ENCODE measurements at places on chromosomes 5 and 9. TPM values are rescaled to one million over a fixed set of nuclear protein-coding genes. Genes with fewer than 3 reads are reported as not detected.

Gene ENC1
- total RNA-seq: 20.7 TPM

Gene CBY3
- not detected for total RNA-seq

Gene SLC6A3
- total RNA-seq: not detected

Gene PFN3
- not detected for total RNA-seq

Gene SPINK7
- total RNA-seq: not detected

Gene PLGRKT
- 4.1 TPM for total RNA-seq

Gene TRPM6
- 0.67 TPM for total RNA-seq

Gene SPATA31A7
- not detected for total RNA-seq

Gene IFNB1
- not detected for total RNA-seq

All from liver (tissue), 10 donors.